Effector memory CD4-positive, alpha-beta T cell (primary cell): ENCODE measurements at places on chromosomes 5 and 9.

GRCh38 chr5:148033134-148033533 lies 30.6 kb upstream of the SPINK5 start:
- no peak for DNase-seq

- DNase-seq = no peak
Observed at GRCh38 chr5:157578079-157578780, 2.7 kb upstream of the ADAM19 start.

DNA sequence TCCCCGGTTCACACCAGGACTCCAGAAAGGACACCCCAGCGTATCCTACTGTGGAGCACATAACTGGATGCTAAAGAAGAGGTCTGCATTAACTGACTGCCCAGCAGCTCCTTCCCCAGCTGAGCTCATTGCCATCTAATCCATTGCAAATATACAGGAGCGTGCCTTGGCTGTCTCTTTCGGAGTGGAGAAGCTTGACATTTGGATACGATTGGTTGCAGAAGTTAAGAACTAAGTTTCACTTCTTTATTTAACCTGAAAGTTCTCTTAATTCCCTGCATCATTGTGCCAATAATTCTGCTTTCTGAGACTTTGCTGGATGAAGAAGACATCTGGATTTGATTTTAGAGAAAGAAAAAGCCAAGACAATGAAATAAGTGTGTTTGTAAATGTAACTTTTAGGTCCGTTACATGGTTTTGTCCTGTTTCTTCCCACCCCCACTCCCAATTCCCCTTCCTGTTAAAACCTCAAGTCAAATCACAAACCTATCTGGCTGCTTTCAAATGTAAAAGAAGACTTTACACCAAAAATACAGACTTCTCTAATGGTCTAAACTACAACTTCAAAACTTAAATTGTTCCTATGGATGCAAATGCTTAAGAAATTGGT lies 33.9 kb downstream of the TAS2R1 start:
- DNase-seq = no peak

DNA sequence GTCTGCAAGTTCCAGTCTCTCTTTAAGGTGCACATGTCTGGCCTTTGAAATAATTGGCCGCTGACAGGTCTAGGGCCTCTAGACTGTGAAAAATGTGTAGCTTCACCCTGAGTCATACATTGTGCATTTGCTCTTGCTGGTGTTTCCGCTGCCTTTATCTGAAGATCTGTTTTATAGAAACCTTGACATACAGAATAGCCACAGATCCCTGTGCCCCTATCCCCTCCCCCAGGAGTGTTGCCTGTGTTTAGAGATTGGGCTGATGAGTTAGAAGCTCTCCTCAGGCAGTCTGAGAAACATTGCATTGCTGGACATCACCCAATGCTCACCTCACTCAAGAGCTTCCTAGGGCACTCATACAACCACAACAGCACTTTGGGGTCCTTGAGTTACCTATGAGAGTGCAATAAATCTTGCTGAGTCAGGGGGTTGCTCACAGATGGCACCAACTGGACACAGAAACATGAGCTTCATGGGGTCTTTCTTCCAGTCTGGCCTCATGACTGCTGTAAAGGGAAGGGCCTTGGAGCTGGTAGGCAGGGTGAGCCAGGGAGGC lies 3.8 kb upstream of the ZNF782 start:
- no peak for DNase-seq

GRCh38 chr5:36644727-36645126 lies 38.3 kb downstream of the SLC1A3 start:
- no peak for DNase-seq

- DNase-seq = no peak
Observed at GRCh38 chr9:38112049-38112448, 43.0 kb upstream of the SHB start.
